Stimulated activated CD4-positive, alpha-beta T cell treated with anti-CD3 and anti-CD28 coated beads, Interleukin-12 subunit alpha, Interleukin-12 subunit beta, amount 100 ng/mL, for 24 hours (primary cell): ENCODE measurements at places on chromosomes 2 and 18.

- DNase-seq: no peak
These were observed 161.9 kb upstream of the SIX2 start for GRCh38 chr2:45171136-45171501.

DNA sequence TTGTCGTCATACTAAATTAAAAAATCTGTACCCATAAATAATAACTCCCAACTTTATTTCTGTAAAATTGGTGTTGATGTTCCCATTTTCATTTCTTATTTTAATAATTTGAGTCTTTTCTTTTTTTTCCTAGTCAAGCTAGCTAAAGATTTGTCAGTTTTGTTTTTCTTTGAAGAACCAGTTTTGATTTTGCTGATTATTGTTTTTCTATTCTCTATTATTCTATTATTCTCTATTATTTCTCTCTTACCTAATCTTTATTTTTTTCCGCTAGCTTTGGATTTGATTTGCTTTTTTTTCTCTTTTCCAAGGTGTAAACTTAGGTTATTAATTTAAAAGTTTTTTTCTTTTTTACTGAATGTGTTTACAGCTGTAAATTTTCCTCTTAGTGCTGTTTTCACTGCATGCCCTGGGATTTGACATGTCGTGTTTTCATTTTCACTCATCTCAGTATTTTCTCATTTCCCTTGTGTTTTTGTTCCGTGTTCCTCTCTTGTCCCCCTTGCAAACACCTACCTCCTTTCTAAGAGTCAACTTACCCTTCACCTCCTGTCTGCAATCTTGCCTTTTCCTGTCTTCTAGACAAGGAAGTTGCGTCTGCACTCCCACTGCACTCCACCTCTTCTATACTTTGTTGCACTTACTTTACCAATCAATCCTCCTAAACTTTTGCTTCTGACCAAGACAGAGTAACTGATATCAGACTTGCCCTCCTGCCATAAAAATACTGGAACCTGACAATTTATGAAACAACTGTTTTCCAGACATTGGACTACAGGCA is 18.8 kb downstream of the PSMG2 start:
- no peak for DNase-seq

GRCh38 chr18:48763719-48764100 is 187.1 kb downstream of the SMAD7 start:
- no peak for DNase-seq

GRCh38 chr2:70850925-70851324 is 15.3 kb upstream of the CD207 start:
- no peak for DNase-seq

- peak; percentile 25 for DNase-seq
These were observed 59.6 kb downstream of the SP110 start for GRCh38 chr2:230160112-230160660.

- DNase-seq: no peak
These were observed 39.0 kb downstream of the EEF1B2 start for GRCh38 chr2:206198677-206199076.

DNA sequence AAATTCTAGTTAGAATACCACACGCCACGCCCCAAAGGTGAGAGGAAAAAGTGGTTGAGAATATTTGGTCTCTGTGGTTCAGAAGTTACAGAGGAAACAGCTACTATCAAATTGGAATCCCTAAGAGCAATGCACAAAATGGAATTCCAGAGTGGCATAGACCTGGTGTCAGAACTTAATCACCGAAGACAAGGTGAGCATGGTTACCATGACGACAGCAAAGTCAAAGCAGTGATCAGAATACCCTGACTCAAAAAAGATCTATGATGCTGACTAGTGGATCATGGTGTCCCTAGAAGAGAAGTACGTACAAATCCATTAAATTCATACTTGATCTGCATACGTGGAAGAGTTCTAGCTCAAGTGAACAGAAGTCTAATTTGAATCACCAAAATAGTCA is 14.5 kb downstream of the LRRTM4 start:
- no peak for DNase-seq

GRCh38 chr2:137172162-137172561 is 406.8 kb downstream of the THSD7B start:
- DNase-seq: no peak

DNA sequence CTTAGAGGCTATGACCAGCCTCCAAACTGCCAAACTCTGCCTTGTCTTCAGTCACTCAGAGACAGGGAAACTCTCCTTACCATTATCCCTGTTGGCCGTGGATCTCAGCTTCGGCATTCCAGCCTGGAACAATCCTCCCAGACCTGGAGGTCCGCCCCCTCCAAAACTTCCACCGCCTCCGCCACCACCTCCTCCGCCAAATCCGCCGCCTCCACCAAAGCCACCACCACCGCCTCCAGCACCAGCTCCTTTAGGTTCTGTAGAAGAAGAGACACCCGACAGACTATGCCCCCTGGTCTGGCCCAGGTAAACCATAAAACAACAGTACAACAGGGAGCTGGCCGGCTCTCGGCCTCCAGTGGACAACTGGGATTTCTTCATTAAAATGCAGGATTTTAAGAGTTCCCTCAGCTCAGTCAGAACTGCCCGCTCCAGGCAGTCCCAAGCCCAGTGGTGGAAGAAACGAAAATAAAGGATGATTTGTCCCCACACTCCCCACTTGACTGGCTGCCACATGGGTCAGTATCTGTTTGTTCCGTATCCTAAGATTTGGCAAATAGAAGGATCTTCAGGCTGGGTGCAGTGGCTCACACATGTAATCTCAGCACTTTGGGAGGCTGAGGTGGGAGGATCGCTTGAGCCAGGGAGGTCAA is 22.4 kb downstream of the WIPF1 start:
- no peak for DNase-seq

DNA sequence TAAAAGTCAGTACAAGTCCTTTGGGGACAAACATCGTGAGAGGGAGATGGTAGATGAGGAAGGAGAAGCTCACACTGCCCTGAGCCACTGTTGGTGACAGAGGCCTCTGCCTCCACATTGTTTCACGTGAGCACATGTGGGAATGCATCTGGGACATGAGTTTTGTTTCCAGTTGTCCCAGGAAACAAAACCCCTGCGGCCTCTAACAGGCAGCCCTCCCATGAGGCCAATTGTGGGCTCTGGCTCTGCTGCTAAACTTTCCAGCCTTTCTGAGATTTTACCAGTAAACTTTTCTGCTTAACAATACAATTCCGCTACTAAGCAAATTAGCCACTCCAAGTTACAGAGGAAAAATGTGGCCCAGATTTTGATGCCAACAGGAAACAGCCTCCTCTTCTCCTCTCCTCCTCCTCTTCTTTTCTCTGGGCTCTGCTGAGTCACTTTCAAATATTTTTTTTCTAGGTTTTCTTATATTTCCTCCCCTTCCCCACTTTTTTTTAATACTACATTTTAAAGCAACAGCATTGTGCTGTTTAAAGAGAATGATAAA is 23.4 kb upstream of the LRRC30 start:
- no peak for DNase-seq

DNA sequence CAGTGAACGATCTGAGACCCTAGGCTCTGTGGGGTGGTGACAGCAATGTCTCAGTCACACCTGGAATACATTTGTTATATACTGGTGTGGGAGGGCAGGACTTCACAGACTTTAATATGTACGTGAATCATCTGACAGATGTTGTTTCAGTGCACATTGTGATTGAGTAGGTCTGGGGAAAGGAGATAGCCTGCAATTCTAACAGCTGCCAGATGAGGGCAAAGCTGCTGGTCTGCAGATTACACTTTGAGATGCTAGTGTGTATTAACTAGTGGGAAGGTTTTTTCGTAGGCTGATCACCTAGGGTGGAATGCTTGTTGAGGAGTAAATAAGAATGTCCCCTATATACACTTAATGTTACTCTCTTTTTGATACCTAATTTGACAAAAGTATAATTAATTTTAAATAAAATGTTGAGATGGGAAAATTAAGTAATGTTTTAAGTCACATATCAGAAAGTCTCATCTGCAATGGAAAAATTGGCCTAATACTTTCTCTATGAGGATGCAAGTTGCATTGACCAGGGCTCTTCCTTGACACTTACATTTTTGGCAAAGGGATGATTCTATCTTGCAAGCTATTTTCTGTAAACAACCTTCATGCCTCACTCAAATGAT is 496.9 kb upstream of the HNMT start:
- DNase-seq: peak; percentile 2

GRCh38 chr2:136065907-136066306 is 52.0 kb downstream of the CXCR4 start:
- DNase-seq: no peak

DNA sequence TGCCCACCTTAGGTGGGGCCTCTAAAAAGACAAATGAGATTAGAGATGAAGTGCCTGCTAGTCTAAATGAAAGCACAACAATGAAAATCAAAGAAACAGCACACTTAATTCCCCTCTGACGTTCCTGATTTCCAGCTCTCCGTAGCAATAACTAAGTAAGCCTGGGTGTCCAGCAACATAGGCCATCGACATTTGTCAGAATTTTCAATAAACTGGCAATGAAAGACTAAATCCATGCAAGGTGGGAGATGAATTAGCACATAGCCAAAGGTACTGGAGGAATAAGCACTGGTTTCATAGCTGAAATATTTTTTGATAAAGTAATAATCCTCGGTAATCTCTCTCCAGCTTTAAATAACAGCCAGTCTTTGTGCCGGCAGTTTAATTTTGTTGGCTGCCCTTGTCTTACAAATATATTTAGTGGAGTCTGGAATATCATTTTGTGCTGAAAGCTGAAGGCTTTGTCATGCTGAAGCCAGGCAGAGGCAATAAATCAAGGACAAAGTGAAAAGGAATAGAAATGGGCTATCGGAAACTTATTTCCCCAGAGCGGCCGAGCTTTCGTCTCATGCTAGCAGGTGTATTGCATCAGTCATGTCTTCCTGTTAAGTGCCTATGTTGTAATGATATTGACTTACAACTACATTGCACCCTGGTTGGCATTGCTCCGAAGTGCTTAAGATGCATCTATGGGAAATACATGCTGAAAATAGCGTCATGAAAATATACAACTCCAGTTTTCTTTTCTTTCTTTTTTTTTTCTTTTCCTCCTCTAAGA is 790.1 kb downstream of the CNTNAP5 start:
- DNase-seq: no peak

GRCh38 chr18:63234841-63235240 is 84.7 kb downstream of the BCL2 start:
- DNase-seq: no peak

DNA sequence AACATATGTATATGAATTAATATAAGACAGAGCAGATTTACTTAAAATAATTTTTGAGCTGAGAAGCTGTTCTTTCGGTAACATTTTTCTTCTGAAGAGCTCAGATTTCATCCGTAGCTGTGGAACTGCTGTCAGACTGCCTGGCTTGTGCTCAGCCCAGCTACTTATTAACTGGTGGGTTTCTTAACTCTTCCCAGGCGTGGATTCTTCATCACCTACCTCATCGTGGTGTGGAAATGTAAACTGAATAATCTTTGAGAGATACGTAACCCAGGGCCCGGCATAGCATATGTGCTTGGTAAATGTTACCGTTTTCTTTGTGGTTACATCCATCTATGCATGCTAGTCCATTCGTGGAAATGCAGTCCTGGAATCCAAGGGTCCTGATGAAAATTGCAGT is 145.0 kb downstream of the MCFD2 start:
- DNase-seq: no peak

- DNase-seq: no peak
These were observed 21.5 kb downstream of the RPL37A start for GRCh38 chr2:216520112-216520511.

DNA sequence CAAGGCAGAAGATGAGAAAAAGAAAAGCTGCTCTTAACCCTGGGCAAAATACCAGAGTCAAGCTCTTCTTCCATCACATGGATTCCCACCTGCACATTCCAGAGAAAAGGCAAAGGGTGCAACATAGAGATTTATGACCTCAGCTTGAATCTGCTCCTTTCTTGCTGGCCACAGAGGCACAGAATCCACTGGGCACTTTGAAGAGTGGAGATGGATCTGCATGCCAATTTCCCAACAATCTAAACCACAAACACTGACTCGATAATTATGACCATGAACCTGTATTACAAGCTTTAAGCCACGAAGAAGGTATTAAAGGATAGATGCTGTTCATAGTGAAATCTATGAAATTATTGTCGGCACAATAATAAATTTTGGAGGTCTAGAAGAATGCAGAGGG is 237.3 kb downstream of the PID1 start:
- DNase-seq: no peak

- DNase-seq: peak; percentile 11
These were observed 82.0 kb downstream of the STK39 start for GRCh38 chr2:168165397-168165796.

DNA sequence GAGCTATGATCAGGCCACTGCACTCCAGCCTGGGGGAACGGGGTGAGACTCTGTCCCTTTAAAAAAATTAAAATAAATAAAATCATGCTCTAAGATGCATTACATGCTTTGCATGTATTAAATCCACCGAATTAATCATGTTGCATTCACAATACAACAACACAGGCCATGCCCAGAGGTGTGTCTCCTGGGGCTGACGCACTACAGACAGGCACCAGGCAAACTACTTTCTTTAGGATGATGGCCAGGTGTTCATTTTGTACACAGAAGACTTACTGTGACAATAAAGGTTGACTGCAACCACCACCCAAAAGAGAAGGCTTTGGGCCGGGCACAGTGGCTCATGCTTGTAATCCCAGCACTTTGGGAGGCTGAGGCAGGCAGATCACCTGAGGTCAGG is 226.8 kb upstream of the PXDN start:
- DNase-seq: no peak

GRCh38 chr18:75863696-75864095 is 436.2 kb upstream of the SMIM21 start:
- no peak for DNase-seq

DNA sequence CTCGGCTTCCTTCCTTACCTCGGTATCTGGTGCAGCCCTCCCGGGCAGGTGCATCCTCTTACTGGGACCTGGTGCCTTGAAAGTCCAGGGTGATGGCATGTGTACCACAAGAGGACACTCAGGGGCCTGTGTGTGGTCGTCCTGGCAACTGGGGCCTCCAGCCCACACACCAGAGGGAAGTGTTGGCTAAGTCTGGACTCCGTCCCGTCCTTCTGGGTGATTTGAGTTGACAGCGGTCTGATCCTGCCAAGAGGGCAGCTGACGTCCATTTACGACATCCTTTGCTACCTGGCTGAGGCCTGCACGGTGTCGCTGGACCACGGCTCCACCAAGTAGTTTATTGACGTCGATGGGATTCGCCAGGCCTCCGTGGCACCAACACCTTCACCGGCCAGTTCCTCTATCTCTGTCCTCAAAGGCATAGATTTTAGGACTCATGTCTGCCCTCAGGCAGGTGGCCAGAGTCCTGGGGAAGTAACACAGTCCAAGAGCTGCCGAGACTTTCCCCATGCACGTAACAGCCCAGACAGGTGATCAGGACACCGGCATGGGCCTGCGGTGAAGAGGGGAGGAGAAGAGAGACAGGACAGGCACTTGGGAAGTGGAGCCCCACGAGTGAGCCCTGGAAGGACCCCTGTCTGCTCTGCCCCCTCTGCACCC is 186.0 kb upstream of the HDAC4 start:
- DNase-seq: no peak
